NCI-H2029 (cell line): ENCODE measurements at places on chromosomes 11 and 22.

- DNase-seq = no peak
Observed at GRCh38 chr11:73317373-73317772, 9.3 kb downstream of the ARHGEF17 start.

GRCh38 chr11:66739983-66740382 lies 11.0 kb upstream of the SPTBN2 start:
- no peak for DNase-seq

DNA sequence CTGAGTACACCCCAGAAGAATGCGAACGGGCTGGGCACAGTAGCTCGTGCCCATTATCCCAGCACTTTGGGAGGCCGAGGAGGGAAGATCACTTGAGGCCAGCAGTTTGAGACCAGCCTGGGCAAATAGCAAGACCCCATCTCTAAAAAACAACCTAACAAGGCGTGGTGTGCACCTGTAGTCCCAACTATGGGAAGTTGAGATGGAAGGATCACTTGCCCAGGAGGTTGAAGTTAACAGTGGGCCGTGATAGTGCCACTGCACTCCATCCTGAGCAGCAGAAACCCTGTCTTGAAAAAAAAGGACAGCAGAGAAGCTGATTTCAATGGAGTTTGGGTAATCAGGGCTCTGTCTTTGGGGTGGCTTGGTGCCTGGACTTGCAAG lies 3.3 kb downstream of the RPLP2 start:
- DNase-seq = no peak

DNA sequence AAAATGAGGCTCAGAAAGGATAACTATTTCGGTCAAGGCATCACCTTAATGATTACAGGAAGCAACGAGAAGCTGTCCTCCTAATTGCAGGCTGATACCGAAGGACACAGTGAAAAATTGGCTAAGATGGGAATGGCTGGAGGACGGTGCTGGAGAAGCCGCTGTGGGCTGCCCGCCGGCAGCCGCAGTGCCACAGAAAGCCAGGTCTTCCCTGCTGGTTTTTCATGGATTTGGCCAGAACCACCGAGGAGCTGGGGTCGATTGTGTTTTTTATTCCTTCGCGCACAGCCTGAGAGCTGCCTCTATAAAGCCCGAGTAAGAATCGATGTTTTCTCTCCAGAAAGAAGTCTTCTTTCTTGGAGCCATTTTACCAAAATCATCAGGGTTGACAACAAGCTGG lies 1484.2 kb downstream of the BRD1 start:
- no peak for DNase-seq

DNA sequence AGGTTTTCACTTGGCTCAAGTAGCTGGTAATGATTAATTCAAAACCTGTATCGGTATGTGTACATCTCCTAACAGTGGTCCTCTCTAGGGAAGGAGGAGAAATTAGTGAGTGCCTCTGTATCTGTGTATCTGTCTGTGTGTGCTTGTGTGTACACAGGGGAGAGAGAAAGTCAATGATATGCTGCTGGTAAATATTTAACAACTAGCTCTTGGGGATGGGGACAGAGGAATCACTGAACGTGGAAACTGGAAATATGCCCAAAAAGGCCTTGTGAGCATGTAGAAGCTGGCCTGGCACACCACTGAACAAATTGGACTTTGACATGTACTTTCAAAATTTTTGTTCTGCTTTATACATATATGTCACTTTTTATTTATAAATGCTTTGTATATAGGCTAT lies 214.0 kb upstream of the SYN3 start:
- peak; percentile 42 for DNase-seq

- DNase-seq = no peak
Observed at GRCh38 chr11:120606211-120607010, 94.9 kb downstream of the GRIK4 start.

DNA sequence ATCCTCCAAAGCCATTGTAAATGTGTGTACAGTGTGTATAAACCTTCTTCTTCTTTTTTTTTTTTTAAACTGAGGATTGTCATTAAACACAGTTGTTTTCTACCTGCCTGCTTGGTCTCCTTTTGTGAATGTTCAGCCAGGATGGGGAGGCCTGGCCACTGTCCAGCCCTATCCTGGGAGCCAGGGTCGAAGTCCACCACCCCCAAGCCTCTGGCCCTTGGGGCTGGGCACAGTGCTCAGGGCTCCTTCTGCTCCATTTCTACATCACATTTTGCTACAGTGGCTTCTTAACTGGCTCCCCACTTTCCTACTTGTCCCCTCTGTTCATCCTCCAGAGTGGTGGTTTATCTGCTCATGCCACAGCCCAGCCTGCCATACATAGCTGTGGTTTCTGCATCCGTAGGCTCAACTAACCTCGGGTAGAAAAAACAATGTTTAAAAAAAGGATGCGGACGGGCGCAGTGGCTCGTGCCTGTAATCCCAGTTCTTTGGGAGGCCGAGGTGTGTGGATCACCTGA lies 2.5 kb upstream of the SMARCB1 start:
- no peak for DNase-seq

- DNase-seq = no peak
Observed at GRCh38 chr11:113178381-113179070, 135.9 kb upstream of the TTC12 start.

DNA sequence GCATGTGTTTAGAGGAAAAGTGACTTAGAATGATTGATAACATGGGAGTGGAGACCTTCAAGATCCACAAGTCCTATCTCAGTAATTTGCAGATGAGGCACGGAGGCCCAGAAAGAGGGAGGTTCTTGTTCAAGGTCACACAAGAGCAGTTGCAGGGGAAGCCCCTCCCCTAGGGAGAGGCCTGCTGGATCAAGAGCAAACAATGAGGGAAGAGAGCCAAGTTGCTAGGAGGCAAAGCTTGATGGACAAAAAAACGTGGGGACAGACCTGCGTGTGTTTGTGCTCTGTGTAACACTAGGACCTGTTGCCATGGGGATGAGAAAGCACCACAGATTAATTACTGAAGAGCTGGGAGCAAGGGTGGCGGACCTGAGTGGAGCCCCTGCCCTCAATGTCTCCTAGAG lies 6.4 kb upstream of the MFRP start:
- peak; percentile 93 for DNase-seq

- no peak for DNase-seq
Observed at GRCh38 chr11:18367431-18367830, 26.9 kb upstream of the LDHA start.

GRCh38 chr11:46537537-46538295 lies 56.1 kb downstream of the AMBRA1 start:
- DNase-seq = peak; percentile 52

DNA sequence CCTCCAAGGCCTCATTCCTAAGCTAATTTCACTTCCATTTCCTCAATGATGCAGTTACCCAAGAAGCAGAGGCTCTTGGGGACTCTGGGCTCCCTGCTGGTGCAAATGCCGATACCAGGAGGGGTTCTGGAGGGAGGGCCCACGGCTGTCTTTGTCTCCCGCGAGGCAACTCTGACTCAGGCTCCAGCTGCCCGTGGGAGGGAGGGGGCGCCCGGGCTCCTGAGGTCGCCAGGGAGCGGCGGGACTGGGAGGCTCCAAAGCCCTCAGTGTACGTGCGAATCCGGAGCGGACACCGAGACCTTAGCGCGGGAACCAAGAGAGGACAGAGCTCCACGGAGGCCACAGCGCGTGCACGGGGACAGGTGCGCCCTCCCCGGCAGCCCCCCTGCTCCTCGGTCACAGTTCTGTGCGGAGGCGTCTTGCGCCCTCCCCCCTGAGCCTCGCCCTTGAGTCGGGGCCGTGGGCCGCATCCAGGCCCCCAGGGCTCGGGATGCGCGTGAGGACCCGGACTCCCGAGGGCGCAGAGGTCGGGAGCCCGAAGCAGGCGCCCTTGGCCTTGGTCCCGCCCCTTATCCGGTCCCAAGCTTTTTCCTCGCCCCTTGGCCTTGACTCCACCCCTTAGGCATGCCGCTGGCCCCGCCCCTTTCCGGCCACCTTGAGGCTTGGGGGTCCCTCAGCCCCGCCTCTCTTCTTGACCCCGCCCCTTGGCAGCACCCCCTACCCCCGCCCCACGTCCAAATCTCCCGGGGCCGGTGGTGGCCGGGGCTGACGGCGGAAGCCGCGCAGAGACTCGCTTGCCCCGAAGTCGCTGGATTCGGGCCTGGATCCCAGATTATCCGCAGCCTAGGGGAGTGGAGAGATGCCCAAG lies 4.7 kb upstream of the SHISA8 start:
- DNase-seq = peak; percentile 49

GRCh38 chr11:117470576-117470975 lies 142.9 kb downstream of the CEP164 start:
- no peak for DNase-seq

GRCh38 chr11:57512646-57513451 lies 2.7 kb downstream of the SLC43A1 start:
- no peak for DNase-seq
